GM12878 (cell line): ENCODE measurements at places on chromosomes 16 and 17. TPM values are rescaled to one million over a fixed set of nuclear protein-coding genes. Genes with fewer than 3 reads are reported as not detected.

GRCh38 chr16:71626858-71627213, 852 bp downstream of the MARVELD3 start:
- H3K4me1 ChIP-seq = peaks cover 5% of the 10 kb centered on the region; the same call in 1 of the 2 replicates
- H3K4me3 ChIP-seq = peak overlapping the region; percentile 62
- no peaks in the 10 kb centered on the region for H3K36me3 ChIP-seq
- no peaks in the 10 kb centered on the region; the same call in 1 of the 2 replicates for H3K27me3 ChIP-seq
- H3K27ac ChIP-seq = no peak overlapping the region

DNA sequence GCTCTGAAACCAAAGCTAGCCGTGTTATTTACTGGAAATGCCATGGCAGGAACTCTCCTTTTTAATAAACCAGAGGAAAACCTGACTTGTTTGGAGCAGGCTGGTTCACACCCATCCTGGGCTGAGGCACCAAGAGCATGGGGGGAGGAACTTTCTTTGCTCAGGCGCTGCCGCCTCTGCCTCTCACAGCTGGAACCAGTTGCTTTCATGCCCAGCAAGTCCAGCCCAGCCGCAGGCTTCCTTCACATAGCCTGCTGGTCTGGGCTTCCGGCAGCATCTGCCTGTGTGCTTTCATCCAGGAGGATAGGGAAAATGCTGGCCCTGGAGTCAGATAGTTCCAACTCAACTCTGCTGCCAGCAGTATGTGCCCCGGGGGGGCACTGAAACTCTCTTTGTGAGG, 88.1 kb upstream of the ASIC2 start:
- H3K4me3 ChIP-seq = no peak overlapping the region
- DNase-seq = no peak
- H3K27ac ChIP-seq = no peak overlapping the region
- no peaks in the 10 kb centered on the region for H3K36me3 ChIP-seq
- no peaks in the 10 kb centered on the region for H3K27me3 ChIP-seq

DNA sequence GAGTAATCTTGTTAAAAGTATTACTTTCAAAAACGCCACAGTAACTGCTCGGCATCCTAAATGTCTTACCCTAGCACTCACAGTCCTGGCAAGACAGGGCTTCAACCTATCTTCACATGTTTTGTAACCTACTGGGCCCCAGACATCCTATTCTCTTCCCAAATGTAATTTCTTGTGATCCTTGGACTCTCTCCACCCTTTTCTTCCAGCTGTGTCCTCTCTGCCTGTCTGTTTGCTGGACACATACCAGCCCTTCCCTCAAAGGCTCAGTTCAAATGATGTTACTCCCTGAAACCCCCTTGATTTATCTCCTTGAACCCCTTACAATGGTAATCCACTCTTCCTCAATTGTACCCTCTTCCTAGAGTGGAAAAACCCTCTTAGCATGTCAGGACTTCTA, 60.1 kb upstream of the CNEP1R1 start:
- H3K36me3 ChIP-seq = no peaks in the 10 kb centered on the region
- no peaks in the 10 kb centered on the region for H3K4me1 ChIP-seq

DNA sequence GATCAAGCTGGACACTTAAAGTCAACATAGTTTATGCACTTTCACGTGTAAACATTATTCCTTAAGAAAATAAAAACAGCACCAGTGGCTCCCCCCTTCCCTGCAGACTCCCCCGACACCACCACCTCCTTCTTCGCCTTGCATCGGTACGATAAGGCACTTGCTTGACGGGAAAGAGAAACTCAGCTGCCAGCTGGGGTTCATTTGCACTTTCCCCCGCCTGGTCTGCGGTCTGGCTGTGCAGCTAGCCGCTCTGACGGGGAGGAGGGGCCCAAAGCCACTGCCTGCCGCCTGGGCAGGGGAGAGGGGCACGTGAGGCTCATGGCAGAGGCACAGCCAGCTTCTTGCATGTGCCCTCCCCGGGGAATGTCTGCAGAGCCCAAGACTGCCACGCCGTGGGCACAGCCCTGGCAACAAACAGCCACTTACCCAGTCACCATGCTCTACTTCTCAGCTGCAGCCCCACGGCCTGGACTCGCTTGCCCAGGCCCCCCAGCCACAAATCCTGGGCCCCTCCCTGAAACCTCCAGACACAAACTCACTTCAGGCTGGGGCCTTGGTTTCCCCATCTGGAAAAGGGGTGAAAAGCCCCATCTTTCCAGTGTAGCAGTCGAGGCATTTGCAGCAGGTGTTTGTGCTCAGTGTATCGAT, 16.5 kb upstream of the PRM1 start:
- H3K27ac ChIP-seq = peak overlapping the region; percentile 91
- peaks cover 57% of the 10 kb centered on the region for H3K4me1 ChIP-seq

GRCh38 chr17:42563143-42563509, 1.2 kb downstream of the COASY start:
- DNase-seq = no peak
- peaks cover 21% of the 10 kb centered on the region for H3K4me1 ChIP-seq
- H3K27ac ChIP-seq = peak overlapping the region; percentile 93
- peaks cover 19% of the 10 kb centered on the region for H3K36me3 ChIP-seq

DNA sequence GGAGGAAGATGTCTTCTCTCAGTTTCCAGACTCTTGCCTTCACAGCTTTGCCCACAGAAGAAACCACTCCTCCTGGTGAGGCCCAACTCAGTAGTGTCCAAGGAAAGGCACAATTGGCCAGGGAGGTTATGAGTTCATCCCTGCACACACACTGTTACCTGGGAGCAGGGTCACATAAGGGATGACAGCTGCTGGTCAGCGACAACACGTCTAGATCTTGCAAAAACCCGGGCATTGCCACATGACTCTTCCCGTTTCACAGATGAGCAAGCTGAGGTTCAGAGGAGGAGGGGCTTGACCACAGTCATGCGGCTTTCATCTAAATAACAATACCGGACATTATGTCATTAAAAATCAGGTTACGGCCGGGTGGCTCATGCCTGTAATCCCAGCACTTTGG, 186.0 kb downstream of the COPRS start:
- no peak overlapping the region for H3K27ac ChIP-seq
- no peaks in the 10 kb centered on the region; the same call in 1 of the 2 replicates for H3K27me3 ChIP-seq

- no peaks in the 10 kb centered on the region for H3K4me1 ChIP-seq
- H3K27me3 ChIP-seq = no peaks in the 10 kb centered on the region
- no peak overlapping the region for H3K4me3 ChIP-seq
- no peak overlapping the region for H3K27ac ChIP-seq
Observed at GRCh38 chr16:14042706-14043105, 28.4 kb upstream of the MRTFB start.

DNA sequence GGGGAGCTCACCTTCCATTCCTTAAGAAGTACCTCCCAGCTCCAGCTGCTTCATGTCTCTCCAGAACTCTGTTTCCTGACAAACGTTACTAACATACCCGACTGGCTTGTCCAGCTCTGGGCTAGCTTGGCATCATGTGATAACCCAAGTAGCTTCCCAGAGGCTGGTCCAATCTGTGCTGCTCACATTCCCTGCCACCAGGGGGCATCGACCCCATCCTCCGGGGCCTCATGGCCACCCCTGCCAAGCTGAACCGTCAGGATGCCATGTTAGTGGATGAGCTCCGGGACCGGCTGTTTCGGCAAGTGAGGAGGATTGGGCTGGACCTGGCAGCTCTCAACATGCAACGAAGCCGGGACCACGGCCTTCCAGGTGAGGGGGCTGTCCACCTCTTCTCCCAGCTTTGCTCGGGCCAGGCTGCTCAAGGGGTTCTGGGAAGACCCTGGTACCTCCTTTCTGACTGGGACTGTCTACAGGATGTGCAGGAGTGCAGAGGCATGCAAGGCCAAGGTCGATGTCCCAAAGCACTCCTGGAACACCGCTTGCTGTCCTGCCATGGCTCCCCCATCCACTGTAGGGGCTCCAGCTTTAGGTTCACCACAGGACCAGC, 7.6 kb downstream of the EPX start:
- H3K27me3 ChIP-seq = no peaks in the 10 kb centered on the region; the same call in 1 of the 2 replicates
- no peaks in the 10 kb centered on the region for H3K36me3 ChIP-seq
- H3K27ac ChIP-seq = no peak overlapping the region
- H3K4me3 ChIP-seq = no peak overlapping the region
- no peak for DNase-seq

- H3K4me3 ChIP-seq = no peak overlapping the region
- no peaks in the 10 kb centered on the region for H3K27me3 ChIP-seq
Observed at GRCh38 chr17:6023036-6023831, 46.9 kb upstream of the WSCD1 start.

- H3K27me3 ChIP-seq = no peaks in the 10 kb centered on the region
- H3K4me1 ChIP-seq = no peaks in the 10 kb centered on the region
- no peak overlapping the region for H3K4me3 ChIP-seq
- no peak overlapping the region for H3K27ac ChIP-seq
Observed at GRCh38 chr17:49180998-49181635, 29.3 kb downstream of the GNGT2 start.

DNA sequence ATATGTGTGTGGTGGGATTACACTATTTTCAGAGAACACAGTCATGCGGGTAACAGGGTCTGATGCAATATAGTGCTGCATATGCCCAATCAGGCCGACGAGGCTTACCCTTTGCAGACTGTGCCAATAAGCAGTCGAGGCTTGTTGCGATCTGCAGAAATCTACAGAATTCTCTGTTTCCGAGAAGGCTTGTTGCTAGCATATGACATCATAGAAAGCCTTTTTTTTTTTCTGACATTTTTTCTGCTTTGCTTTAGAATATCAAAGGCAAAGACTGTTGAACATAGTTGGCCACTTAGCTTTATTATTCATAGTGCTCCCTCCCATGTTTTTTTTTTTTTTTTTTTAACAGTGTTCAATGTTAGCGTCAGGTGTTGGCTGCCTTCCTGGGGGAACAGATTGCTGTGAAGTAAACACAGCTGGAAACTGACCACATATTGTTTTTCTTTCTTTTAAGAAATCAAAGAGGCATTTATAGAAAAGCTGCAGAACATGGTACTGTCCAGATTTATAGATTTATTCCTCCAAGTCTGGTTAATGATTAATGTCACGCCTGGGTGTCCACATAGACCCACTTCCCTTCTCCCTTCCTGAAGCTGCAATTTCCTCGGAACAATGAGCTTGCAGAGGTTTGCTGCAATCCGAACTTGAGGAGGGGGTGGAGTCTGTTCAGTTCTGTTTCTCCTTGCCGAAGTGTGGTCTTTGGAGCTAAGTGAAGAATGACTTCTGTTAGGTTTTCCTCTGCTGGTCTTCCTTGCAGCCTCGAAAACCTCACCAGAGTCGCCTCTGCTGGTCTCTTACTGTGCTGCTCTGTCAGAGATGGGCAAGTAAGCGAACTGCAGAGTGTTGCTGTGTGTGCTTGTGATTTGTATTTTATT, 87.3 kb downstream of the MAP2K6 start:
- H3K36me3 ChIP-seq = no peaks in the 10 kb centered on the region
- H3K27me3 ChIP-seq = no peaks in the 10 kb centered on the region
- peak overlapping the region; percentile 88 for H3K27ac ChIP-seq
- H3K4me3 ChIP-seq = peak overlapping the region; percentile 70
- DNase-seq = no peak

- peaks cover 11% of the 10 kb centered on the region for H3K36me3 ChIP-seq
- H3K27me3 ChIP-seq = no peaks in the 10 kb centered on the region
- H3K27ac ChIP-seq = peak within 1 kb of the TSS; percentile 89
- peaks cover 46% of the 10 kb centered on the region for H3K4me1 ChIP-seq
Observed at GRCh38 chr17:63931981-63932561, at the start of gene CD79B. Gene CD79B, minus strand, starts transcription at chr17:63932331. Its CDS starts 70 bp downstream, at chr17:63932261.

- H3K4me3 ChIP-seq = no peak overlapping the region
- H3K27me3 ChIP-seq = no peaks in the 10 kb centered on the region
- no peak overlapping the region for H3K27ac ChIP-seq
- H3K36me3 ChIP-seq = peaks cover 19% of the 10 kb centered on the region
Observed at GRCh38 chr17:4116516-4116915, 26.3 kb downstream of the ZZEF1 start.

DNA sequence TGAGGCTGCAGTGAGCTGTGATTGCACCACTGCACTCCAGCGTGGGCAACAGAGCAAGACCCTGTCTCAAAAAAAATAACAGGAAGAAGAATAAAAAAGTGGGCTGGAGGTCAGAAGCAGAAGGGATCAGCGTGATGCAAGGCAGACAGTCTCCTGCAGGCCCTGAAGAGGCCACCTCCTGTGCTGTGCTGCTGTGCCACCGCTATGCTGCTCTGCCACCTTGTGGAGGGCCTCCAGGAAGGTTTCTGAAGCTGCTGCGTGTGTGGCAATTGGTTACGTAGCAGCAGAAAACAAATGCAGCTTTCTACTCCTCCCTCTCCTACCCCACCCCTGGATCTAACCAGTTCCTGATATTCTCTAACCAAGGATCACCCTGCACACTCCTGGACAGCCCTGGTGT, 815.5 kb downstream of the KCNJ18 start:
- H3K27ac ChIP-seq = no peak overlapping the region
- no peaks in the 10 kb centered on the region for H3K27me3 ChIP-seq
- no peak overlapping the region for H3K4me3 ChIP-seq
- no peaks in the 10 kb centered on the region for H3K36me3 ChIP-seq

GRCh38 chr16:24825696-24826095, 20.1 kb upstream of the SLC5A11 start:
- no peaks in the 10 kb centered on the region for H3K27me3 ChIP-seq
- no peak overlapping the region for H3K27ac ChIP-seq
- H3K4me3 ChIP-seq = no peak overlapping the region
- H3K36me3 ChIP-seq = peaks cover 5% of the 10 kb centered on the region; the same call in 1 of the 2 replicates
- H3K4me1 ChIP-seq = no peaks in the 10 kb centered on the region
- no peak for DNase-seq

GRCh38 chr16:30051518-30051917, 14.0 kb upstream of the ALDOA start:
- no peak overlapping the region for H3K27ac ChIP-seq
- H3K36me3 ChIP-seq = no peaks in the 10 kb centered on the region
- no peak overlapping the region for H3K4me3 ChIP-seq
- no peak for DNase-seq
- H3K4me1 ChIP-seq = peaks cover 3% of the 10 kb centered on the region; the same call in 1 of the 2 replicates

DNA sequence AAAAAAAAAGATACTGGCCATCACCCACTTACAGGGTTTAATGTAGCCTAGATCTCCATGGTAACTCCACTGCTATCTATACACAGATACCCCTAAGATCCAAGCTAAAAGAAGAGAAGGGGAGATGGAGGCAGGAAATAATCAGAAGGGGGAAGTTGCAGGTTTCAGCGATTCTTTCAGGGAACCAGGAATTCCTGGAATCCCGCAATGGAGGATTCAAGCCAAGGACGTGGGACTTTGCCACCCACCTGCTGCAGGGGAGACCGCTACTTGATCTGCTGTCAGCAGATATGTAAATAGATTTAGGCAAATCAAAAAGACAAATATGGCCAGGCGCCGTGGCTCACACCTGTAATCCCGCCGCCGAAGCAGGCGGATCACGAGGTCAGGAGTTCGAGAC, 121.1 kb downstream of the AIPL1 start:
- no peaks in the 10 kb centered on the region for H3K36me3 ChIP-seq
- H3K27me3 ChIP-seq = no peaks in the 10 kb centered on the region
- no peaks in the 10 kb centered on the region for H3K4me1 ChIP-seq
- H3K4me3 ChIP-seq = no peak overlapping the region
- no peak for DNase-seq

- no peaks in the 10 kb centered on the region for H3K36me3 ChIP-seq
- no peak overlapping the region for H3K4me3 ChIP-seq
- no peaks in the 10 kb centered on the region for H3K27me3 ChIP-seq
- H3K27ac ChIP-seq = no peak overlapping the region
- no peaks in the 10 kb centered on the region for H3K4me1 ChIP-seq
- no peak for DNase-seq
Observed at GRCh38 chr17:6927290-6928126, 68.3 kb upstream of the ALOX12 start.

The PIMREG gene
- total RNA-seq = 30.0 and 31.2 TPM in 2 replicates

The NT5C3B gene
- total RNA-seq = 38.7 and 41.2 TPM in 2 replicates

The HID1 gene
- 0.37 and 0.77 TPM in 2 replicates for total RNA-seq

The TVP23A gene
- 1.6 and 1.7 TPM in 2 replicates for total RNA-seq

The SNAI3 gene
- 5.7 and 7.4 TPM in 2 replicates for total RNA-seq

The TRPV3 gene
- total RNA-seq = 3.6 and 5.2 TPM in 2 replicates

The HES7 gene
- 1.3 and 1.9 TPM in 2 replicates for total RNA-seq
